ENCODE measurements at places on chromosomes 11 and 22. TPM values are rescaled to one million over a fixed set of nuclear protein-coding genes. Genes with fewer than 3 reads are reported as not detected.

GRCh38 chr11:123674297-123674696, 19.9 kb upstream of the SCN3B start:
- DNase-seq: no peak

GRCh38 chr22:39292561-39293074, 26.8 kb downstream of the RPL3 start:
- peak; percentile 98 for DNase-seq

GRCh38 chr22:25536589-25536988, 27.9 kb upstream of the GRK3 start:
- DNase-seq: no peak

GRCh38 chr22:50656122-50657070, 16.2 kb upstream of the SHANK3 start:
- peak; percentile 96 for DNase-seq

DNA sequence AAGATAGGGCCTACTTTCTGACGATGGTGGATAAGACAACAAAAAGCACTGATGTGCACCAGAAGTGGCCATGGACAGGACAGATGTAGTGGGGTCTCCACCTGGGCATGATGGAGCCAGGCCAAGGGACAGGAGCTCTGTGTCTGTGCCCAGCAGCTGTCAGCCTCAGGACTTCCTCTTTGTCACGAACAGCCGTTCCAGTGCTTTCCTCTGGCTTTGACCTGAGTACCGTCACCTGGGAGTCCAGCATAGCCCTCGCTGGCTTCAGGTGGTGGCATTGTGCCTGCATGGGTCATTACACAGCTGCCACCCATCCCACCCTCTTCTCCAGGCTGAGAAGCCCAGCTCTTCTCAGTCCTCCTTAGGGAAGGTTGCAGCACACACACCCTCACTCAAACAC, 137.8 kb downstream of the GRIK4 start:
- DNase-seq: no peak

DNA sequence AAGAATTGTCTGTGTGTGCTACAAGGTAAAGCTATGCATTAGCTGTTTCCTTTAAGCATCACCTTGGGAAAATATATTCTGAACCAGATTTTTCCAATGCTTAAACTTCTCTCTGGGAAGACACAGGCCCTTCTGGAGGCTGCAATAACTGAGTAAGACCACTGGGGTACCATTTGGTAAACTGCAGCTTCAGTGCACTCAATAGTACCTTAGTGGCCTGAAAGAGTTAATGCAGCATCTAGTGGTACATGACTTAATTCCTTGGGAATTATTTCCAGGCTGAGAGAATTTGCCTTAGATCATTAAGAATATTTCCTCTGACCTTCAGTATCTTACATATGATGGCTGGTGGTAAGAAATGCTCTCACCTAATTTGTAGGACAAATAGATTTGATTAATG, 727.4 kb downstream of the DLG2 start:
- no peak for DNase-seq

GRCh38 chr11:115581871-115582639, 77.8 kb upstream of the CADM1 start:
- DNase-seq: no peak

DNA sequence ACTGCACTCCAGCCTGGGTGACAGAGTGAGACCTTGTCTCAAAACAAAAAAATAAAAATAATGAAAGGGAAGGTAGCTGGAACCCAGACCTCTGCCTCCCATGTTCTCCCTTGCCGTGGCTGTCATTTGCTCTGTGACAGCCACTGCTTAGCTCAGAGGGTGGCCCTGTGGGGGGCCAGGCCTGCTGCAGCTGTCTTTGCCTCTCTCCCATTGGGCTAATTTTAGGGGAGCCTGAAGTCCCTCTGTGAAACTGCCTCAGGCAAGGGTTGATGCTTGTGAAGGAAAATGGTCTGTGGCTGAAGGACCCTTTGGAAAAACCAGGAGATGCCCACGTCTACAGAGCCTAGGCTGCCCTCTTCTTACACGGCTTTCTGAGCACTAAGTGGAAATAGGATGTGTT, 42.9 kb downstream of the C11orf91 start:
- no peak for DNase-seq

DNA sequence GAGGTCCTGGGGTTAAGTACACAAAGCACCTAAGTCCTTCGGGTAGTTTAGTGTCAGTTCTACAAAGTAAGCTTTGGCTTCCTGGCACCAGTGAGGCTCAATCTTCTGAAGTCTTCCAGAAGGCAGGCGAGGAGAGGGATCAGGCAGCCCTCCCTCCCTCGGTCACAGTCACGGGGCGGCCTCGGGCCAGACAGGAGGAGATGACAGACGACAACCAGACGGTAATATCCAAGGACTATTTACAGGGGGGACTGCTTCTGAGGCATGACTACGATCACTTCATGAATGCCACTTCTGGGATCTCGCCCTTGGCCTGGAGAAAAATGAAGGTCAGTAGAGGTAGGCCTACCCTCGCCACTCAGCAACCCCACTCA, 383 bp upstream of the TMEM223 start:
- DNase-seq: no peak

The MUC5AC gene
- total RNA-seq: not detected

DNA sequence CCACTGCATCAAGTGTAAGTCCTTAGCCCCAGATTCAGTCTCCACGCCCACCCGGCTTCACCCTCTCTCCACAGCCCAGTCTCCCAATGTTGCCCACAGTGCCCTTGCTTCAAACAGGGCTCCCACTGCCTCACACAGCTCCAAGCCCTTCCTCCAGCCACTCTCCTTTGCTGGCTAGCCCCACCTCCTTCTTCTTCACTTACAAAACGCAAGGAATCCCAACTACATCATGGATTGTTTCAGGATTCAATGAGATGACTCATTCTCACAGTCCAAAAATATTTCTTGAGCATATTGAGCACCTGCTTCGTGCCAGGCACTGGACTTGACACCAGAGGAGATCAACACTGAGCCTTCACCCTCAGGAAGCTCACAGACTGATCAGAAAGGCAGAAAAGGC, 533.5 kb downstream of the BUD13 start:
- DNase-seq: no peak

- DNase-seq: no peak
Observed at GRCh38 chr11:120318906-120319305, 6.2 kb upstream of the TLCD5 start.

GRCh38 chr22:39184586-39185577, 32.4 kb upstream of the CBX7 start:
- DNase-seq: peak; percentile 87

DNA sequence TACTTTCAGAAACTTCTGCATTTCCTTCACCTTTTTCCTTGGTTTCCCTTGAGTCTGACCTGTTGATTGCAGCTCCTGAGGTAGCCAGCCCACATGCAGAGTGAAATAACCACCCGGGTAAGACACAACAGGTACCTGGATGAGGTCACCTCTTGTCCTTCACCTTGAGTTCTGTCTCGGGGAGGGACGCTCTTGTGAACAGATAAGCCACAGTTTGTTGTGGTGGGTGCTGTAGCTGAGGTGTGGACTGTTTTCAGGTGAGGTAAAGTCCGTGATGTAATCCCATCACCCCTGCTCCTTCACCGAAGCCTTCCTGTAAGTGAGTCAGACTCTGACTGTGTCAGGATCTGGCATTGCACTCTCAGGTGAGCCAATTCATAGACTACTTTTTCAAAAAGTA, 183.1 kb downstream of the NAV2 start:
- DNase-seq: no peak

The GP1BB gene
- total RNA-seq: 5.3 TPM

DNA sequence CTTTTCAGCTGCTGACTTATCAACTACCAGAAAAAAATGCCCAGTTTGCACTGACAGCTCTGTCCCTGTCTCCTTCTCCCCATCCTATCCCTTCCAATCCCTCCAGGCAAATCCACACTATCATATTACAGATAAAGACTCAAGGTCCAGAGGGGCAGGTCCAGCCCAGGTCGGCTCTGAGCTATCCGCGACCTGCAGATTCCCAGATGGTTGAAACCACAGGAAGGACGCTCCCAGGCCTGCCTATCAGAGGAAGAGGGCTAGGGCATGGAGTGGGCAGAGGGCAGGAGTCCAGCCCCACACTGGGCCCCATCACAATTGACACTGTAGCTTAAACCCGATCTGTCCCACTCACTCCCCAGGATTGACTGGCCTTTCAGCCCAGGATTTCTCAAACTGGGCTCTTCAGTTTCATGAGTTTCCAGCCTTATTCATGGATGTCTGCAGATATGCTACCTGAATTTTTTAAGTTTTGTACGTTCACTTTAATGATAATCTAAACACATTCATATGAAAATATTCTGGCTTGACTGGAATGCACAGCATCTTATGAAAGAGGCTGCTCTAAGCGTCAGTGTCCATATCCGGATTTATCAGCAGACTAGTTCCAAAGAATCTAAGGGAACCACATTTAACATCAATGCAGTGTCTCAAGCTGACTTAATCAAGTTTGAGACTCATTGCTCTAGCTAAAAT, 16.4 kb upstream of the FCHSD2 start:
- DNase-seq: no peak

DNA sequence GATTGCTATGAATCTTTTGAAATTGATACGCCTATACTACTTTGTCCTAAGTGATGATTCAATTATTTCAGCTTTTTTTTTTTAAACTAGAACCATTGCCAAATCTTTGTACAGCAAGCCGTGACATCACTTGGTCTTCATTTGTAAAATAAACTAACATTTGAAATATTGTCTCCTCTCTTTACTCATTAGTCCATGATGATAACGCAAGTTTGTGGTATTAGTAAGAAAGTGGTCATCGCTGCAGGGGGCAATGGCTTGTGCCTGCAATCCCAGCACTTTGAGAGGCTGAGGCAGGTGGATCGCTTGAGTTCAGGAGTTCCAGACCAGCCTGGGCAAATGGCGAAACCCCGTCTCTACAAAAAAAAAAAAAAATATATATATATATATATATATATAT, 12.9 kb upstream of the ARHGAP42 start:
- no peak for DNase-seq

DNA sequence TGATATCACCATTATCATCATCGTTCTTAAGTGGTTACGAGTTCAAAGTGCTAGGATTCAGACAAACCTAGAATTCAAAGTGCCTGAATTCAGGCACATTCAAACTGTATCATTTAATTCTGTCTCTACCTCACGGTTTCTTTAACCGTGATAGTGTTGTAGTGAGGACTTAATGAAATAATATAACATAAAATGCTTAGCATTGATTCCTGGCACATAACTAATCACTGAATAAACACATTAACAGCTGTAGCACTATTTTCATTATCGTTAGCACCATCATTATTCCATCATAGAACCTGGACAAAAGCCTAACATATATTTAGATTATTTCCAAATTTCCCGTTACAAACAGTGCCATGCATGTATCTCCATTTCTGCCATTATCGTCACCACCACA, 102.0 kb downstream of the WNT11 start:
- no peak for DNase-seq

DNA sequence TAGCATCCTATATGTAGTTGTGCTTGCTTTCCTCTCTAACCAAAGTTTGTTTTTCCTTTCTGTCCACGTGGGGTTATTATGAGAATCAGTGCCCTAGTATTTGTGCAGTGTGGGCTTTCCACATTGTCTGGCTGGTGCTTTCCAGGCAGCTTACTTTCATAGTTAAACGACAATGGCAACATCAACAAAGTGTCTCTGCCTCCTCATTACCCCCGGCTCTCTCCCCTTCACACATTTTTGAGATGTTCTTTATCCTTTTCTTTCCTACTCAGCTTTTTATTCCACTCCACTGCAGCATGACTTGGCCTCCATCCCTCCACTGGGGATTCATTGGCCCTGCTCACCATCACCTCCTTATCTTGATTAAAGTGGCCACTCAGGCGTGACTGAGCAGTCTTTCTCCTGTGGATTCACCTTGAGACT, 19.1 kb downstream of the SPECC1L start:
- DNase-seq: no peak

The AGBL2 gene
- total RNA-seq: 0.17 TPM

The DDB1 gene
- total RNA-seq: 389 TPM

DNA sequence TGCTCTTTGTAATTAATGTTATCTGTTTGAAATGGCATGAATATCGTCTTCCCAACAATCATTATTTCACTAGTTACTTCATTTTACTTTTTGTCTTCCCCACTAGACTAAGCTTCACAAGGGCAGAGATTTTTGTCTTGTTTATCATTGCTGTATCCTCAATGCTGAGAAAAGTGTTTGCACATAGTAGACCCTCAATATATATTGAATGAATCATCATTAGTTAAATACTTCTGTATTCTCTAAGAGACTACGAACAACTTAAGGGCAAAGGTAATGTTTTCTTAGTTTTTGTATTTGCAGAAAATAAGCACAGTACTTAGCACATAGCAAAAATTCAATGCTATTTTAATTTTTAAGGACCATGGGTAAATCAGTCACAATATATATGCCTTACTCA, 95.9 kb downstream of the CCDC73 start:
- no peak for DNase-seq

DNA sequence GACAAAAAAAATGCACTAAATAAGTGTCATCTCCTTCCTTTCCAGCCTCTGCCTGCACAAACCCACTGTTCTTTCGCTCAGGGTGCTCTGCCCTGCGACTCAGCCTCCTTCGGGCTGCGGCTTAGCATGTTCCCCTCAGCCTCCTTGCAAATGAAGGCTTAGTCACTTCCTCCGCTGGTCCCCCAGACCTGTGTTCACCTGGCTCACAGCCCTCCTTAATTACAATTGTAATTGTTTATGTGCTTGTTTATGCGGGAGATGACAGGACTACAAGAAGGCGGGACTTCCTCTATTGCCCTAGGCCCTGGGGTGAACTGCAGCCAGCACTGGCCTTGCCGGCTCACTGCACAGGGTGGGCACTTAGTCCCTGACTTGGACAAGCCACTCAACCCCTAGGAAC, 303.6 kb downstream of the KIRREL3 start:
- no peak for DNase-seq

The GSC2 gene
- not detected for total RNA-seq

GRCh38 chr11:2273771-2274170, 3.4 kb upstream of the ASCL2 start:
- DNase-seq: no peak

GRCh38 chr11:11117730-11118129, 235.3 kb downstream of the CSNK2A3 start:
- DNase-seq: no peak

GRCh38 chr11:59558270-59558643, 46.9 kb downstream of the OR4D9 start:
- no peak for DNase-seq

The HEPHL1 gene
- not detected for total RNA-seq

The SCGB2A2 gene
- total RNA-seq: not detected

The KCNQ1OT1 gene
- 1.5 TPM for total RNA-seq

All from dermis blood vessel endothelial cell (primary cell).